Foreskin fibroblast (primary cell): ENCODE measurements at places on chromosomes 5 and 9.

- no peak for DNase-seq
Measured at GRCh38 chr5:162240734-162241133, 173.2 kb downstream of the GABRG2 start.

GRCh38 chr5:137611011-137611580 lies 112.0 kb upstream of the SPOCK1 start:
- no peak for DNase-seq

DNA sequence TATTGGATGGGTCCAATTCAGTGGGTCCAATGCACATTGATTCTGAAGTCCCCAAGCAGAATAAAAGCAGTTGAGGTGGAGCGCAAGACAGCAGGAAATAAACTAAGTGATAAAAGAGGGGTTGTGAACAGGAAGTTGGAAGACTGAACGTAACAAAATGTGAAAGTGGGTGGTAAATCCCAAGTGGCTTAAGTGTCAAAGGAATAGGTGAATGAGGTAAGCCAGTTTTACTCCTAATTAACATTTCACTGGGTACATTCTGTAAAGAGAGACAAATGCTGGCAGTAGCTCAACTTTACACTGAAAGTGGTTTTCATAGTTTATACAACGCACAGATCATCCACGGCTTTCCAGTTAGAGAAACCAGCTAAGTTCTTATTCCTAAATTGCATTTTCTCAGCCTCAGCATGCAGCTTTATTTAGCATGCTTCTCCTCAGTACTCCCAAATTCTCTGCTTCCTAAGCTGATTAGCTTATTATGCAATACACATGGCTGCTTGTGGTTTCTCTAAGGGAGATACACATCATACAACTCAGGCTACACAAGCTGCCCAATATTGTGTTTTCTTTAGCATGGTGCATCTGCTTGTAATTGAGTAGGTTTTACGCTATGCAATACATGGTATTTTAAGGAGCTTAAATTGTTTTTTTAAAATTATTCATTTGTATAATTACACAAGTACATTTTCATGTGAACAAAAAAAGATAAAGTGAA lies 34.2 kb upstream of the HSD17B4 start:
- DNase-seq: peak; percentile 57

DNA sequence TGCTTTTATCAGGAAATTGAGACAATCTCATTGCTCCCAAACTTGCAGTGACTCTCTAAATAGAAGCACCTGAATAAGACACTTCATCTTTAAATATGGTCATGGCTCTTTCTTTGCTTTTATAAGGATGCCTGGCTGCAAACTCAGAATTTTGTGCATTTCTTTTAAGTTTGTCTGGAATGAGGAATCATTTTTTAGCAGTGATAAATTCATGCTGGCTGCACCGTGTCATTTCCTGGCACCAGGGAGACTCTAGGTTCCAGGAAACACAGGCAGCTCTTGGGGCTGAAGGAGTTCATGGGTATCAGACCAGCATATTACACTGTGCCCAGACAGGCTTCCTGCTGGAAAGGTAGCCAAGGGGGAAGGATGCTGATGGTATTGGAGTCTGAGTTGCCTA lies 109.9 kb downstream of the NUDT12 start:
- peak; percentile 58 for DNase-seq

DNA sequence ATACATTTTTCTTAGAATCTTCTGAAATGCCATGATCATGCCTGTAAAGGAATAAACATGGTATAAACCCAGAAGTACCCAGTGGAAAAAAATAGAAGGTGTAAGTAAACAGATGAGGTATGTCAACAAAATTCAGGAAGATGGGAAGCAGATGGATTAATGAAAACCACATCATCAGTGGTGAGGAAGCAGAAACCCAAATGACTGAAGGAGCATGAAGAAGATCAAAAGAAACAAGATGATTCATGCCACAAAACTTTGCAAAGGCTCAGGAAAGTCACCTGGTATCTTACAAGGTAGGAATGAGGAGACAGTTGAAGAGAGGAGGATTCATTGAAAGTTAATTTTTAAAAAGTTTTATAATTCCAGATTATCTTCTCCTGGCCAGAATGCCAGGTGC lies 132.8 kb upstream of the PAPPA start:
- DNase-seq: peak; percentile 33

DNA sequence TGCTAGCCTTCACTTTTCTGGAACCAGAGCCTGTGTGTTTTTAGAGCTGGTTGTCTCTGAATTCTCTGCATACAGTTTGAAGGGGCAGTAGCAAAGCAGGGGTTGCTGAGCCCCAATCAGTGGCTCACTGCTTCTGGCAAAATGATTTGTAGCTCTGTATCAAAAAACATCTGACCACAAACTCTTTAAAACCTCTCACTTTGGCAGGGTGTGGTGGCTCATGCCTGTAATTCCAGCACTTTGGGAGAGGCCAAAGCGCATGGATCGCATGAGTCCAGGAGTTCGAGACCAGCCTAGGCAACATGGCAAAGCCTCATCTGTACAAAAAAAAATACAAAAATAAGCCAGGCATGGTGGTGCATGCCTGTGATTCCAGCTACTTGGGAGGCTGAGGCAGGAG lies 28.3 kb upstream of the APC start:
- DNase-seq: no peak

GRCh38 chr9:15642369-15642962 lies 89.6 kb downstream of the CCDC171 start:
- no peak for DNase-seq

DNA sequence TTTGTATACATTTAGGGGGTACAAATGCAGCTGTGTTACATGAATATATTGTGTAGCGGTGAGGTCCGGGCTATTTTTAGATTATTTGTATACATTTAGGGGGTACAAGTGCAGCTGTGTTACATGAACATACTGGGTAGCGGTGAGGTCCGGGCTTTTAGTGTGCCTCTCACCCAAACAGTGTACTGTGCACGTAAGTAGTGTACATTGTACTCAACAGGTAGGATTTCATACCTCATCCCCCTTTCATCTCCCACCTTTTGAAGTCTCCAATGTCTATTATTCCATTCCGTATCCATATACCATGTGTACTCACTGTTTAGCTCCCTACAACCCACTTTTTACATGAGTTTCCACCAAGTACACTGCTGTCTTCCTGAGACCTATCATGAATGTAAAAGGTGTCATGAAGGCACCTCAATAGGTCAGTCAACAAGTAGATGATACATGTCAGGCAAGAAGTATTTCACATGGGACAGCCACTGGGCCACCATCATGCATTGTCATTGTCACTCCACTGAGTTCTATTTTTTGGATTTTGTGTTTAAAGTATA lies 27.7 kb downstream of the SKP1 start:
- no peak for DNase-seq

DNA sequence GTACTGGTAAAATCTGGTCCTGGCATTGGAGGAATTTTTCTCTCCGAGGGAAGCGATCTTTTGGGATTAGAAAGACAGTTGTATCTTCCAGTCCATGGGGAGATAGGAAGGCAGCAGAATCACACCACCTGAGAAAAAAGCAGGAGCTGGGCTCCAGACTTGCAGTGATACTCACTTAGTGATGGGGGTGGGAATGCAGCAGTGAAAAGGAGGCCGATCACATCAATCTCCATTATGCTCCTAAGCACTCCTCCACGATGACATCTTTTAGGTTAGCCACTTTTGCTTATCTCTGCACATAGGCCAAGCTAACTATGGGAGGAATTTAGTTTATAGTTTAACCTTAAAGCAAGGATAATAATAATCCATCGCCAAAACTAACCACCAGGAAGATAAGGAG lies 219.0 kb downstream of the DMAC1 start:
- DNase-seq: no peak

- no peak for DNase-seq
Measured at GRCh38 chr5:100898504-100899346, 4.4 kb downstream of the ST8SIA4 start.

- DNase-seq: peak; percentile 23
Measured at GRCh38 chr5:32942225-32942989, 231.3 kb downstream of the NPR3 start.

- DNase-seq: no peak
Measured at GRCh38 chr9:109378316-109378715, 57.5 kb upstream of the EPB41L4B start.
